ENCODE measurements at places on chromosomes 1 and 21.
A peak's percentile ranks its signal among the peaks of the same experiment; 100 is the strongest.

DNA sequence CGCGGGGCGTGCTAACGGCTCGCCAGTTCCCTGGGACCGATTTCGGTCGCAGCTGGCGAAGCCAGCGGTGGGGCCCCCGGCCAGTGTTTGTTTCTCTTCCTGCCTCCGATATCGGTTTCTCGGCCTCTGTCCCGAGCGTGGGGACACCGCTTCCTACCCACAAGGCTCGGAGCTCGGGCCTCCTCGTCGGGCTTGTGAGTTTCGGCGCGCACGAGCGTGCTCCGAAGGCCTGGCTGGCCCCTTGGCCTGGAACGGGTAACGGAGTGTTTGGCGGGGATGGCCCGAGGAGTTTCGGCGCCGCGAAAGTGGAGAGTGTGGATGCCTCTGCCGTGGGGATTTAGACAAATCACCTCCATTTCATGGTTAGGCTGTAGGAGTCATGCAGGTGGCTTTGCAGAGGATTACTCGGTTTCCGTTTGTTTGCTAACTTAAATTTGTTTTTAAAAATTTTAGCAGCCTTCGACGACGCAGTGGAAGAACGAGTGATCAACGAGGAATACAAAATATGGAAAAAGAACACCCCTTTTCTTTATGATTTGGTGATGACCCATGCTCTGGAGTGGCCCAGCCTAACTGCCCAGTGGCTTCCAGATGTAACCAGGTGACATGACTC is 559 bp downstream of the RBBP4 start:
- peak; percentile 21 for DNase-seq

- DNase-seq, result no peak
Measured at GRCh38 chr1:94095744-94096469, 25.0 kb downstream of the ABCA4 start.

GRCh38 chr21:42554251-42554961 is 40.8 kb downstream of the SLC37A1 start:
- no peak for DNase-seq

DNA sequence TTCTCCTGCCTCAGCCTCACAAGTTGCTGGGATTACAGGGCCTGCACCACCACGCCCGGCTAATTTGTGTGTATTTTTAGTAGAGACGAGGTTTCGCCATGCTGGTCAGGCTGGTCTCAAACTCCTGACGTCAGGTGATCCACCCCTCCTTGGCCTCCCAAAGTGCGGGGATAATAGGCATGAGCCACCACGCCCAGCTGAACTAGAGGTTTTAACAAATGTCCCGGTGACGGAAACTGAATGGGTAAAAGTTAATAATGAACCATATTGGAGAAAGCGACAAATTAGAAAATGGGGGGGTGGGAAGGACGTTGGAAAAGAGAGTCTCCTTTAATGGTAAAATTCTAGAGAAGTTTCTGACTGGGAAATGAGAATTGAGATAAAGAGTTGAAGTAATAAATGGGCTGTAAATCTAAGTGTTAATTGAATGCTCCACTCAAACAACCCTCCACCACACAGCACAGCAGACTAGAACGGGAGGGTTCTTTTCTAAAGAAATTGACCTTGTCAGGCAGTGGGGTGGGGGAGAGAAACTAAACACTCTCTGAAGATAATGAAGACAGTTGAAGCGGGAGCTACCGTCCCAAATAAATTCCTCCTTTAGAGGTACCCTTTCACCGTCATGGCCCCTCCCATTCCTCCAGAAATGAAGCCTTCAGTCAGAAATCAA is 46.9 kb upstream of the PUM1 start:
- no peak for DNase-seq

- no peak for DNase-seq
Measured at GRCh38 chr1:12448746-12449177, 169.2 kb downstream of the DHRS3 start.

DNA sequence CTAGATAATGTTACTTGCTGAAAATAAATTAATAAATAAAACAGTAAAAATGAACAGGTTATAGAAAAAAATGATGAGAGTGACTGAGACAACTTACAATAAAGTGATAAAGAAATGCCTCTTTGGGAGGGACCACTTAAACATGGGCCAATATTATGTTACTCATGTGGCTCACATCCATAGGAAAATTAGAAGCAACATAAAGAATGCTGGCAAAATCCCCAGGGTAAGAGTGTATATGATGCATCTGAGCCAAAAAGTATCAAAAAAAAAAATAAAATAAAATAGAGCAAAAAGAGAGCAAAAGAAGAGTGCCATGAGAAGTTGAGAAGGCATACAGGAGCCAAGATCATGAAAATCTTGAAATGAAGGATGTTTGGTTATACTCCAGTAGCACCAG is 818.0 kb downstream of the LTN1 start:
- DNase-seq, result no peak

DNA sequence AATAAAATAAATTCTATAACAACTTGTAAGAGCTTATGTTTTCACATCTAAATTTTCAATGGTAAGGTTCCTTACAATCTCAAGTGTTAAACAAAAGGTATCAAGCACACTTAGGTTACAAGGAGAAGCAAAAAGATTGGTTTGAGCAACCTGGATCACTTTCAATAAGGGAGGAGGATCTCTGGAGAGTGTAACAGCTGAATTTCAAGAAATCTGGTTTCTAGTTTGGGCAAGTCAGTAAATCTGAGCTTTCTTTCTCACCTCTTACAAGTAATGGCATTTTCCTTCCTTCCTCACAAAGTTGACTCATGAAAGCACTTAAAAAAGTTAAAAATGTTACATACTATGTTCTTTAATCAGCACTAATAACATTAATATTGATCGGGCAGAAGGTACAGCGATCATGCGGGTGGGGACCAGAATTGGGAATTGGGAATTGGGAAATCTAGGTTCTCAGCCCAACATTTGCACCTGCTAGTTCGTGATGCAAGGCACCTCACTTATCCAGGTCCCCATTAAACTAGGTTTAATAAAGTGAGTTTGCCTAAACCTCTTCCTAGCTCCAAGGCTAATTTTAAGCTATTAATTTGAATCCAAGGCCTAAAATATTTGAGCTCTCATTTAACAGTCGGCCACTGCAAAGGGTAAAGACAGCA is 3.1 kb downstream of the NUCKS1 start:
- no peak for DNase-seq

- no peak for DNase-seq
Measured at GRCh38 chr1:187624812-187625545, 796.2 kb downstream of the PLA2G4A start.

GRCh38 chr1:110690709-110691365 is 16.1 kb upstream of the KCNA3 start:
- no peak for DNase-seq

- no peak for DNase-seq
Measured at GRCh38 chr1:227937838-227938145, 9.9 kb downstream of the WNT9A start.

GRCh38 chr1:201545851-201546492 is 7.0 kb downstream of the NAV1 start:
- DNase-seq, result no peak

GRCh38 chr1:154730259-154730658 is 122.3 kb upstream of the ADAR start:
- DNase-seq, result no peak

DNA sequence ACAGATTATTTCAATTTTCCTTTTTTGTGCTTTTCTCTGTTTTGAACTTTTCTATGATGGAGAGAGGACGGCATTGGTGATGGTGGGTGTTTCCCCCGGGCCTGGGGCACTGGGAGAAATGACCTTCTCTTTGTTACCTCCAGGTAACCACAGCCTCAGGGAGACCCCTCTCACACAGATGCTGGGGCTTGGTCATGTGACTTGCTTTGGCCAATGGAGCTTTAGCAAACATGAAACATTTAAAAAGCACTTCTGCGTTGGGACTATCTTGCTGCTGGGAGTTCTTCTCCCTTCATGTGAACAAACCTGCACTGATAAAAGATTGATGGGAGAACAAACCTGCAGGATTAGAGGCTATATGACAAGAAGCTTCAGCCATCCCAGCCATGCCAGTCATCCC is 122.9 kb downstream of the NGF start:
- DNase-seq, result no peak

GRCh38 chr1:160558660-160559380 is 20.5 kb downstream of the CD84 start:
- DNase-seq, result no peak

- no peak for DNase-seq
Measured at GRCh38 chr1:92409946-92410549, 76.7 kb downstream of the GFI1 start.

- no peak for DNase-seq
Measured at GRCh38 chr1:10824821-10825540, 28.5 kb upstream of the CASZ1 start.

DNA sequence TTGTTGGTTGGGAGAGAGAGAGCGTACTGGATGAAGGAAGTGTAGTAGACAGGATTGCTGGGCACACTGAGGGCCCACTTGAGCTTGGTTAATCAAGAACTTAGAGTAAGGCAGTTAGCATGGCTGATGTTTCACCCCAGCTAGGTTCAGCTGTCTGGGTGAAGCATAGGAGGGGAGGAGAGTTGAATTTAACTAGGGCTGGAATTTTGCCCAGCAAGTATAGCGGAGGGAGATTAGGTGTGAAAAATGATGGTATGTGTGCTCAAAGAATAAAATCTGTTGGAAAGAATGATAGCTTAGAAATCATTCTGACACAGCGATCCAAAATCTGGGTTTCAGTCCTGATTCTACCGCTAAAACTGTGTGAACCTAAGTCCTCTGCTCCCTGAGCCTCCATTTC is 461.5 kb upstream of the PROX1 start:
- no peak for DNase-seq

DNA sequence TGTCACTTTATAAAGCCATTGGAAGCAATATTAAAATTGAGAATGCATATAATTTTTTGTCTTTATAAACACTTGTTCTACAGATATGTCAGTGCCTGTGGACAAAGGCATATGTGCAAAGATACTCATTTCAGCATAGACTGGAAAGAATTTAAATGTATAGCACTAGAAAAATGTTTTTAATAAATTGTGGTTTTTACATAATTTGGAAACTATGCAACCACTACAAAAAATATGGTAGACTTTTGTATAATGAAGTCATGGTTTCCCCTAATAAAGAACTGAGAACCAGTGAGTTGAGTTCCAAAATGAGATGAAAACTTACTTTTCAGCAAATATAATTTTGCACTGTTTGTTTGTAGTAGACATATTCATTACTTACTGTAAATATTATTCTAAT is 48.5 kb downstream of the BRINP3 start:
- no peak for DNase-seq

All from stimulated activated CD8-positive, alpha-beta memory T cell treated with anti-CD3 and anti-CD28 coated beads, Interleukin-7, amount 100 ng/mL, for 24 hours (primary cell).